ENCODE measurements at places on chromosomes 12 and 14.

- no peak for DNase-seq
Measured at GRCh38 chr12:26465419-26466097, 270.2 kb downstream of the SSPN start.

- DNase-seq = no peak
Measured at GRCh38 chr12:56143217-56143616, 9.2 kb upstream of the MYL6B start.

- DNase-seq = no peak
Measured at GRCh38 chr12:42097971-42098370, 46.7 kb downstream of the GXYLT1 start.

- DNase-seq = no peak
Measured at GRCh38 chr14:97381309-97381708, 584.1 kb downstream of the VRK1 start.

- no peak for DNase-seq
Measured at GRCh38 chr12:1091350-1091749, 100.3 kb downstream of the ERC1 start.

GRCh38 chr12:120368789-120369602 lies at the start of gene MSI1:
Gene MSI1 (minus strand): TSS chr12:120369164. CDS start chr12:120369091, 73 bp downstream.
- no peak for DNase-seq

DNA sequence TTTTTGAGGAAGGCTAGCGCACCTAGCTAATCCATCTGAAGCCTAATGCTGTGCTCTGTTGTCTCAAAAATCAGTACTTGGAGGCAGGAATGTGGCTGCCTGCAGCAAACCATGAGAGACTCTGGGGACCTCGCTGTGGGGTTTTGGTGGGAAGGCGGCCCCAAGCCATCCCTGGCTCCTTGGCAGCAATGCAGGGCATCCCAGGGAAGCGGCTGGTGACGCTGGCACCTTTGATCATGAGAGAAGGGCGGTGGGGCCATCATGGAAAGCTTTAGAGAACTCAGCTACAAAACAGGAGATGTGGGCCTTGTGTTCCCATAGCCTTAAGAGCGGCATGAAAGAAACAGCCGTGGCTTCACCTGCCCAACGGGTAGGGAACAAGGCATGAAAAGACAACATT lies 101.1 kb upstream of the SFSWAP start:
- DNase-seq = no peak

DNA sequence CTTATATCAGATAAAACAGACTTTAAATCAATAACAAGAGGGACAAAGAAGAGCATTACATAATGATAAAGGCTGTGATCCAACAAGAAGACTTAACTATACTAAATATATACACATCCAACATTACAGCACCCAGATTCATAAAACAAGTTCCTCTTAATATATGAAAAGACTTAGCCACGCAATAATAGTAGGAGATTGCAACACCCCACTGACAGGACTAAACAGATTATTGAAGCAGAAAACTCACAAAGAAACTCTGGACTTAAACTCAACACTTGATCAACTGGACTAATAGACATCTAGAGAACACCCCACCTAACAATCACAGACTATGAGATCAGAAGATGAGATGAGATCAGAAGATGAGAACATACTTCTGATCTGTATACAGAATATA lies 5.7 kb upstream of the CLEC14A start:
- no peak for DNase-seq

GRCh38 chr12:104288635-104289274 lies 14.8 kb upstream of the EID3 start:
- peak; percentile 81 for DNase-seq

DNA sequence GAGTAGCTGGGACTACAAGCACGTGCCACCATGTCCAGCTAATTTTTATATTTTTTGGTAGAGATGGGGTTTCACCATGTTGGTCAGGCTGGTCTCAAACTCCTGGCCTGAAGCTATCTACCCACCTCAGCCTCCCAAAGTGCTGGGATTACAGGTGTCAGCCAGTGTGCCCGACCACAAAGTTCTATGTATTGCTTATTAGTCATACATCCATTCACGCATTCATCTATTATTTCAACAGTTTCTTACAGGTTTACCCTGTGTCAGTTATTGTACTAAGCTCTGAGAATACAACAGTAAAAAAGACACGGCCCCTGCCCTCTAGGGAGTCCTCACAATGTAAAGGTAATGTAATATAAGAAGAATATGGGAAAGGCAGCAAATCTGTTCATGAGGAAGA lies 188.9 kb upstream of the BTG1 start:
- no peak for DNase-seq

- no peak for DNase-seq
Measured at GRCh38 chr12:105225505-105226015, 10.4 kb downstream of the APPL2 start.

GRCh38 chr12:130522244-130522834 lies 184.7 kb downstream of the PIWIL1 start:
- no peak for DNase-seq

- no peak for DNase-seq
Measured at GRCh38 chr14:94122438-94122837, 7.0 kb downstream of the IFI27L2 start.

DNA sequence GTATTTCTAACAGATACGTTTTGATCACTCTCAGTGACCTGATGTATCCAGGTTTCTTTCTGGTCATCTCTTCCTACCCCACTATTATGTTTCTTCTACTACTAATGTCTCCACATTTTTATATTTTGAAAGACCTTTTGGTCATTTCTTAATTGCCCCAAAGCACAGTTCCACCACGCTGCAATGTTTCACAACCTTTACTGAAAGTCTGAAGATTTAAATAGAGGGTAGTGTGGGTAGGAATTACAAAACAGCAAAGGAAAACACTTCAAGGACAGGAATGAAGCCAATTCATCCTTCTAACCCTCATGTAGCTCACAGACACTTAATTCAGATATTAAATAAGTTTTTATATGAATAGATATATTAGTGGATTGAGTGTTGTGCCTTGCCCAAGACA lies 36.1 kb upstream of the SLC16A7 start:
- DNase-seq = no peak

DNA sequence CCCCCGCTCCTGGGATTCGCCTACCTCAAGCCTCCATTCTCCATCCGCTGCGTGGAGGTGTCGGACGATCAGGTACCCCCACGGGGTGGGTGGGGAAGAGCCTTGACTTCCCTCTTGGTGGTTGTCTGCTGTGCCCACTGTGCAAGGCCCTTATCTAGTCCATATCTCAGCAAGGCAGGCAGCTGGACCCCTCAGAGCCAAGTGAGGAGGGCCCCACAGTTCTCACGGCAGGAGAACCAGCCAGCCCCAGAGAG lies 39.9 kb downstream of the MMAB start:
- no peak for DNase-seq

DNA sequence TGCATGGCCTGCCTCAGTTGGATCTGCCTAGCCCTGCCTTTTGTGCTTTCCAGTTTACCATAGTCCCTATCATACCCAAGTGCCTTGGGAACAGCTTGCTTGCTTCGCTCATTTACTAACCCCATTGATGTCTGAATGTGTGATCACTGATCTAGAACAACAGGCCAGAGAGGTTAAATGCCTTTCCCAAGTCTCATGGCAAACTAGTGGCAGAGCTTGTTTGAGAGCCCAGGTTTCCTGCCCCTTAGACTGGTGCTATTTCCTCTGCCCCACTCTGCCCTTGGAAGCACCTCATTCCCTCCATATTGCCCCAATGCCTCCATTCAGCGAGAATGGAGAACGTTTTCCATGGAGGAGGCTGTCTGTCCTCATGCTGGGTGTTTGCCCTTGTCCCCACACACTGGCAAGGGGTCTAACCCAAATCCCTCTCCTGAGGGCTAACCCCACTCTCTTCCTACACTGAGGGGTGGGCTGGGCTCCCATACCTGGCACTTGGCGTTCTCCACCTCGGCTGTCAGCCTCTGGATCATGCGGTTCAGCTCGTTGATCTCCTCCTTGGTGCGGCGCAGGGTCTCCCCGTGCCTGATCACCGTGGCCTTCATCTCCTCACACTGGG lies 19.8 kb downstream of the KRT7 start:
- no peak for DNase-seq

DNA sequence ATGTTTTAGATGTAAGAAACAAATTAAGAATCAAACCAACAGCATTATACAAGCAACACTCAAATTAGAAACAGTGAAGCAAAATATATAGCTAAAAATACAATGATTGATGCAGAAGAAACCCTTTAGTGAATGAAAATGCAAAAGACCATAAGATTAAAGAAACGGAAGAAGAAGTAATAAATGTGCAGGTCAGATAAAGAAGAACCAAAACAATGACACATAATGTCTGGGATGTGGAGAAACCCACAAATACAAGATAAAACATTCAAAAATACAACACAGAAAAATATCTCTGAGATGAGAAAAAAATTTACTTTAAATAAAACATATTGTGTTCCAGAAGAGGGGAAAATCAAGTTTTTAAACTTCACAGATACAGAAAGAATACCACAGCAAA lies 73.4 kb upstream of the AVPR1A start:
- no peak for DNase-seq

DNA sequence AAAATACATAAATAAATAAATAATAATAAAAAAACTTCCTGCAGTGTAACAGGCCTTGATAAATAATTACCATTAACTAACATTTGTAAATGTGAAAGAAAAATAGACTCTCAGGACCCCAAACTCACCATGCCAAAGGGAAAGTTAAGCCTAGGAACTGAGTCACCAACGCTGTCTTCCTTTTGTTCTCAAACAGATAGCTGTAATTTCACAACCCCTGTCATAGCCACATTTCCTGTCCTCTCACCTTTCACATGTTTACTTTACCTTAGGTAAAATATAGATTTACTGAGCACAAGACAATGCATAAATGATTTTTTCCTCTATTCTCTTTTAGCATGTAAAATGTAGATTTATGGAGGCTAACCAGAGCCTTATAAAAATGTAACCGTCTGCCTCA lies 35.9 kb upstream of the CHST11 start:
- DNase-seq = no peak

DNA sequence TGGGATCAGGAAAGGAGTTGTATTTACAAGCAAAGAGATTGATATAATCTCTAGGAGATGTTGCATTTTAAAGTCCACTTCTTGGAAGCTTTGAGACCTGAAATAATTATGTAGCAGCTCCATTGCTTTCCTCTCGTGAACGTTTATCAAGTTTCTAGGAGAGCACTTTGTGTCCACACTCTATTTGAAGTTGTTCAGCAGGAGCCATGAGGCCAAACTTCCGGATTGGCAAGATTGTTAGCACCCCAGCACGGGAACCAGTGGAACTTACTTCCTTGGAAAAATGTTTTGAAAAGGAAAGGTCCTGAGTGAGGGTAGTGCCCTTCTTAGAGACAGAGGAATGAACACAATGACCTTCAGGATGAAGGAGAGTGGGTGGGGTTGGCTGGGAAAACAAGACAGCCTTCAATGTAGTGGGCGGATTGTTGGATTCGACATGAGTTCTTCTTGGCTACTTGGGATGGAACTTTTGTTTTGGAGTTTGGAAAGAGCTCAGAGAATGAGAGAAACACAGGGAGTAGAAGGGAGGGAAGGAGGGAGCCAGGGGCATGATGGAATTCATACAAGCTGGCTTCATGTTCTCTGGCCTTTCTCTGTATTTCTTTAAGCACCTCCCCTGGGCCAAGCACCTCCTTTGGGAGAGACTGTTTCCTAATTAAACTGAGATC lies 23.8 kb upstream of the CISTR start:
- DNase-seq = no peak

DNA sequence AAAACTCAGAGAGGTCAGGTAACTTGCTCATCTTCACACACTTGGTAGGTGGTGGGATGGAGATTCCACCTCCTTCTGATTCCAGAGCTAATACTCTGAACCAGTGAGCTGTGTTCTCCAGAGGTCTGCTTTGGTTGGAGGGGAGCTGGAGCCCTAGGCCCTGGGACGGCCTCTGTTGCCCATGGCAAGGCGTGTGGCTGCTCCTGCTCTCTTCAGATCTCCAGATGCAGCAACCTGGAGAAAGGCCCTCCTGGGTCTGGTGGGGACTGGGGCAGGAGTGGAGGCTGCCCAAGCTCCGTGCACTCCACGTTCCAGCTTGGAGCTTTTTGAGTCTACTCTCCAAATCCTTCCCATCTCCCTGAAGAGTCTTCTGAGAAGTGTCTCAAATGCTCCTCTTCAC lies 10.7 kb downstream of the CCND2 start:
- DNase-seq = no peak

- no peak for DNase-seq
Measured at GRCh38 chr12:97513950-97514349, 51.3 kb downstream of the RMST start.

GRCh38 chr14:86450085-86450484 lies 920.1 kb downstream of the FLRT2 start:
- DNase-seq = no peak

DNA sequence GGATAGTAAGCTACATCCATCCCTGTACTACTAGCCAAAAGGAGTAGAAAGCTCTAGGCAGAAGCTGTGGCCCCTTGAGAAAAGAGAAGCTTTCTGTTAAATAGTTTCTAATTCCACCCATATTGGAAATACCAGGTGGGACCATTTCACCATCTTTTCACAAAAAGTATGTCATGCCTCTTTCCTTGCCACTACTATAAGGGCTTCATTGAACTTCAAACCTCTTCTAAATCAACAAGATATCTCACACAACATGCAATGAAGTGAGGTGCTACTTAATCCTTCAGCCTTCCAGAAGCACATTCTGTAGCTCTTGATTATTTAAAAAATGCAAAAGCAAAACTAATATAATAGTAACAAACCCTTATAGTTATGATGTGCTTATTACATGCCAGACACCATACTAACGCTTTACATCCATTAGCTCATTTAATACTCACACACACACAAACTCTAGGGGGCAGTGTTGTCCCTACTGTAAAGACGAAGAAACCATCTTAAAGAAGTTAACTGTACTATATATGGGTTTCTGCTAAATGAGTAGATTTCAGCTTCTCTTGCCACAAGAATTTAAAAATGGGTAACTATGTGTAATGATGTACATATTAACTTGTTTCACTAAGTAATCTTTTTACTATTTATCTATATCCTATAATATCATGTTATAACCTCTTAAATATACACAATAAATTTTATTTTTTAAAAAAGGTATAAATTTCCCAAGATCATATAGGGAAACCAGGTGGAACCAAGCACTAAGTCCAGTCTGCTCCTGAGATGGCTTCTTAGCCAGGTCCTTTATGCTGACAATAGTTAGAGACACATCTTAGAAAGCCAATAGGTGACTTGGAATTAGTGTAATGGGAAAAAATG lies 124.4 kb downstream of the RPS29 start:
- DNase-seq = peak; percentile 33

DNA sequence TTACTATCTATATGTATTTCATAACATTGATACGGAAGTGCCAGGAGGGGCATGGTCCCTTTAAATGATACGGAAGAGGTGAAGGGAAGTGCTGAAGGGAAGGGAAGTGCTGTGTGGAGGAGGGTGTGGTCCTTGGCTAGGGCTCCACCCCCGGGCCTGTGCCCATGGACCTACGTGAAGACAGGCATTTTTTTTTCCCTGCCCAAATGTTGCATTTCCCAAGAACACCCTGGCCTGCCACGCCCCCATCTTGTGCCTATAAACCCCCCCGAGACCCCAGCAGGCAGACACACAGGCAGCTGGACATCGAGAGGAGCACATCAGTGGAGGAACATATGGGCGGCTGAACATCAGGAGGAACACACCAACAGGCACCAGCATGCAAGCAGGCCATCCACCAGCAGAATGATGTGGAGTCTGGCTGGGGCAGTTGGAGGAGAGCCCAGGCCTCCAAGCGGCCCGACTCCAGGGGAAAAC lies 134.1 kb downstream of the SLC41A2 start:
- DNase-seq = no peak

GRCh38 chr14:99724939-99725773 lies 41.1 kb downstream of the CYP46A1 start:
- DNase-seq = no peak

Data from stimulated activated CD8-positive, alpha-beta memory T cell treated with anti-CD3 and anti-CD28 coated beads, Interleukin-7, amount 100 ng/mL, for 4 hours (primary cell).